KBM-7 (cell line): ENCODE measurements at places on chromosomes 5 and 9.

GRCh38 chr9:69876981-69877380 lies 56.4 kb downstream of the CFAP95 start:
- DNase-seq: no peak

DNA sequence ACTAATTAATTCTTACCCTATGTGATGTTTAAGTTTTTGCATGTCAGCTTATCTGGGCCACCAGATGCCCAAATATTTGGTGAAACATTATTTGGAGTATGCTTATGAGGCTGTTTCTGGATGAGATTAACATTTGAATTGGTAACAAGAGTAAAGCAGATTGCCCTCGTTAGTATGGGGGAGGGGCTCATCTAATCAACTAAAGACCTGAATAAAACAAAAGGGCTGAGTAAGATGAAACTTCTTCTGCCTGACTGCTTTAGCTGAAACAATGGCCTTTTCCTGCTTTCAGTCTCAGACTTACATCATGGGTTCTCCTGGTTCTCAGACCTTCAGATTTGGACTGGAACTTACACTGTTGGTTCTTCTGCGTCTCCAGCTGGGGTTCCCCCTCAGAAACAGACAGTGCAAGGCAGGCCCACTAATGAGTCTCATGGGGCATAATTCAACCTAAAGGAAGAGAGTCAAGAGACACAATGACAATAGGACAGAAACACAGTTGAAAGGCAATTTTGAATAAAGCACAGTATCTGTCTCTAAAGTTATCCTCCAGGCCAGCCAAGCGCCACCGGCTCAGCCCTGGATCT lies 288.4 kb downstream of the CAAP1 start:
- DNase-seq: no peak

- no peak for DNase-seq
Observed at GRCh38 chr5:61482980-61483379, 150.9 kb downstream of the ZSWIM6 start.

DNA sequence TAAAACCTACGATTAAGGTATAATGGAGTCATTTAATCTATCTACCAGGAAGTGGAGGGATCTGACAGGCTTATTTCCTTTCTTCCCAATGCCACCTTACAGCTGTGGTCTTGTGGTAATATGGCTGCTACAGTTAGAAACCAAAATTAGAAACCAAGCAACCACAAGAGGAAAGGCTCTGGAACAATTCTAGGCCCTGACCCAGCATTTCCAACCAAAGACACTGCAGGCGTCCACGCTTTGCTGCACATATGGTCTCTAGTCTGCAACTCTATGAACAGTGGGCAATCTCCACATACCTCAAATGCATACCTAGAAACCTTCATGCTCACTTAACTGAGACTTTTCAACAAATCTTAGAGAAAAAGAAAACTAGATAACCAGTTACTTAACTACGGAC lies 339.1 kb downstream of the NFIB start:
- DNase-seq: peak; percentile 76

- no peak for DNase-seq
Observed at GRCh38 chr5:35331956-35332950, 102.0 kb upstream of the PRLR start.

DNA sequence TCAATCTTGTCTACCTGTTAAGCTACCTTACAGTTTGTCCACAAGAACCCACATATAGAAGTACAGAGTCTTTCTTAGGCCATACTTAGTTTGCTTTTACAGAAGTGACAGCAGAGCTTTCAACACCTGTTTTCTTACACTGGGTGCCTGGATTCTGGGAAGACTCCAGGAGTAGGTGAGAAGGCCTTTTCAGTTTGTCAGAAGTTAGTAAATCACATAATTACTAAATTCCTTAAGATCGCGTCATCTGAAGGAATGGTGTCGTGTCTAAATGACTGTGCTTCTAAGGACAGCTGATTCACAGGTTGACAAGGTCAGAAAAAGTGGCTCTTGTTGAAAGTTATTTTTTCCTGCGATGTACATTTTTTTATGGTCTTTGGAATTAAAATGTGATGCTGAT lies 97.0 kb upstream of the FAM120A start:
- DNase-seq: no peak

- no peak for DNase-seq
Observed at GRCh38 chr5:129746876-129747275, 1.0 kb upstream of the MINAR2 start.

DNA sequence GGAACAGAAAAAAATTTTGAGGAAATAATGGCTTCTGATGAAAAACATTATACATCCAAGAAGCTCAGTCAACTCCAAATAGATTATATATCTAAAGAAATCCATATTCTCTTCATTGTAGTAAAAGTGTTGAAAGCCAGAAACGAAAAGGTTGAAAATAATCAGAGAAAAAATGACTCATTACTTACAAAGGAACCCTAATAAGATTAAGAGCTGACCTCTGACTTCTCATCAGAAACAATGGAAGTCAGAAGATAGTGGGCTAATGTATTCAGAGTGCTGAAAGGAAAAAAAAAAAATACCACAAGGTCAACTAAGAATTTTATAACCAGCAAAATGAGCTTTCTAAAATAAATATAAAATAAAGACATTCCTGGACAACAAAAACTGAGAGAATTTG lies 60.0 kb downstream of the HSD17B4 start:
- no peak for DNase-seq

DNA sequence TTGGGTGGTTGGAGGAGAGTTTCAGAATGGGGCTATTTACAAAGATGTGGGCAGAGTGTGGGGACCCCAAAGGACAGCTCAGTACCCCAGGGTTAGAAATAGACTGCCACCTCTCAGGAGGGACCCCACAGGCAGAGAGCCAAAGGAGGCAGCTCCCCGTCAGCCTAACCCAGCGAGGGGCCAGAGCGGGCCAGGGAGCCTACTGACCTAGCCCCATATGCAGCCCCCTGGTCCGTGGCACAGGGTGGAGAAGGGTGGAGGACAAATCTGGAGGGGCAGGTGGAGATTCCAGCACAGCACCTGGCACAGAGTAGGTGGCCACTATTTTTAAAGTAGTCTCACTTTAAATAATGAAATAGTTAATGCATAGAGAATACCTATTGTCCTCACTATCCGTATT lies 67.2 kb upstream of the ANGPTL2 start:
- DNase-seq: no peak

- DNase-seq: peak; percentile 75
Observed at GRCh38 chr5:177446200-177447065, at the start of gene PRR7. Gene PRR7 (plus strand): TSS chr5:177446814. CDS start chr5:177455068, 8,254 bp downstream.

DNA sequence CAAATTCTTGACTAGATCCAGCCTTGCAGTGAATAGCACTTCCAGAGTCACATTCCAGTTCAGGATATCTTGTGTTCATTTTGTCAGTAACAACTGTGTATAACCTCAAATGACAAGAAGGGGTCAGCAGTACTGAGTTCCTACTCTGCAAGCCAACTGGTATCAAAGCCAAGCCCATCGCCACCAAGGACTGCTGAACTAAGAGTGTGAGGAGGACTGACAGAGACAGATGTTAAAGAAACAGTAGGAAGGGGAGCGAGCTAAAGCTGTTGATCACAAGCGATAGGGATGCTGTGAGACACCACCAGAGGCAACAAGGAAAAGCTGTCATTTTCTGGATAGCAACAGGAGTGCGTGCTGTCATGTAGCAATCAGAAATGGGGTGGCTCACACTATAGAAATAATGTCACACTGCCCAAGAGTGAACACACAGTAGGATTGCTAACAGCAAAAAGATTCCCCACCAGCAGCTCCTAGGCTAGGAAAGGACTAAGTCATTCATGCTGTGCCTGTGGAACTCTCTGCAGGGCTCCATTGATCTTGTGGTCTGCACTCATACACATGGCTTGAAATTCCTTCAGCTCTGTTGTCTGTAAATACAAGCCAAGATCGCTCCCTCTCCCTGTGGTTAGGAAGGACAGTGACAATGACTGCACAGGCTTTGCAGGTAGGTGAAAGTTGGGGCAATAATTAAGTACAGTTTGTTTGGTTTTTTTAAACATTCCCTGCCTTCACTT lies 658.6 kb downstream of the NR2F1-AS1 start:
- no peak for DNase-seq

- no peak for DNase-seq
Observed at GRCh38 chr9:94993821-94994165, 267.3 kb downstream of the AOPEP start.

DNA sequence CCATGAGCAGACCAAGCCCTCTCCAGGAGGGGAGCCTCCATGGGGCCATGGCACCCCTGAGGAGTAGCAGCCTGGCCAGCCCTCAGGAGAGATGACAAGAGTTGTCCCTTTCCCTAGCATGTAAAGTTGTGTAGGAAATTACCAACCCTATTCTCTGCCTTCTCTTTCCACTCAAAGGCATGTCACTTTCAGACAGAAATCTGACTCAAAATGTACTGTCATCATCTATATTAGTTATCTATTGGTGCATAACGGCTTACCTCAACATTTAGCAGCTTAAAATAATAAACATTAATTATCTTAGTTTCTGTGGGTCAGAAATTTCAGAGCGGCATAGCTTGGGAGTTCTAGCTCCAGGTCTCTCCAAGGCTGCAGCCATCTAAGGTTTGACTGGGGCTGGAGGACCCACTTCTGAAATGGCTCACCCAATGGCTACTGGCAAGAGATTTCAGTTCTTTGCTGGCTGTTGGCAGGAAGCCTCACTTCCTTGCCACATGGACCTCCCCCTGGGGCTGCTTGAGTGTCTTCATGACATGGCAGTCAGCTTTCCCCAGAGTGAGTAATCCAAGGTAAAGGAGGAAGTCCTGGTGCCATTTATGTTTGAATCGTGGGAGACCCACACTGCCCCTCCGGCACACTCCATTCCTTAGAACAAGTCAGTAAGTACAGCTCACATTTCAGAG lies 632.3 kb downstream of the CCDC171 start:
- no peak for DNase-seq

- DNase-seq: no peak
Observed at GRCh38 chr5:36755920-36756488, 120.6 kb upstream of the NIPBL start.

- no peak for DNase-seq
Observed at GRCh38 chr5:73436535-73437100, 12.0 kb downstream of the FOXD1 start.

GRCh38 chr5:33937707-33938506 lies 1.7 kb downstream of the RXFP3 start:
- DNase-seq: no peak

DNA sequence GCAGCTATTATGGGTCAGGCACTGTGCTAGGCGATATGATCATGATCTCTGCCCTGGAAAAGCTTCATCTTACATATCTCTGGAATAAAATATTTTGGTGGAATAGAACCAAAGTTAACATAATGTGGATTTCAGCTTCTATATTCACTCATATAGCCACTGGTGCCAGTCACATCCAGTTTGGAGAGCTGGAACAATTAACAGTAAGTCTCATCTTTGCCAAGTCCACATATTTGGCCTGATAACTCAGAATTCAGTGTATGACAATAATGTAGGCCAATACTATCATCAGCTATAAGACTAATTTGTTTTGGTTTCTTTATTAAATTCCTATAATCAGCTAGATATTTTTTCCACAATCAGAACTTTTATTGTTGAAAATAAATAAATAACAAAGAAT lies 5.9 kb upstream of the FAM13B start:
- no peak for DNase-seq

- no peak for DNase-seq
Observed at GRCh38 chr9:26504057-26504456, 388.5 kb downstream of the CAAP1 start.

DNA sequence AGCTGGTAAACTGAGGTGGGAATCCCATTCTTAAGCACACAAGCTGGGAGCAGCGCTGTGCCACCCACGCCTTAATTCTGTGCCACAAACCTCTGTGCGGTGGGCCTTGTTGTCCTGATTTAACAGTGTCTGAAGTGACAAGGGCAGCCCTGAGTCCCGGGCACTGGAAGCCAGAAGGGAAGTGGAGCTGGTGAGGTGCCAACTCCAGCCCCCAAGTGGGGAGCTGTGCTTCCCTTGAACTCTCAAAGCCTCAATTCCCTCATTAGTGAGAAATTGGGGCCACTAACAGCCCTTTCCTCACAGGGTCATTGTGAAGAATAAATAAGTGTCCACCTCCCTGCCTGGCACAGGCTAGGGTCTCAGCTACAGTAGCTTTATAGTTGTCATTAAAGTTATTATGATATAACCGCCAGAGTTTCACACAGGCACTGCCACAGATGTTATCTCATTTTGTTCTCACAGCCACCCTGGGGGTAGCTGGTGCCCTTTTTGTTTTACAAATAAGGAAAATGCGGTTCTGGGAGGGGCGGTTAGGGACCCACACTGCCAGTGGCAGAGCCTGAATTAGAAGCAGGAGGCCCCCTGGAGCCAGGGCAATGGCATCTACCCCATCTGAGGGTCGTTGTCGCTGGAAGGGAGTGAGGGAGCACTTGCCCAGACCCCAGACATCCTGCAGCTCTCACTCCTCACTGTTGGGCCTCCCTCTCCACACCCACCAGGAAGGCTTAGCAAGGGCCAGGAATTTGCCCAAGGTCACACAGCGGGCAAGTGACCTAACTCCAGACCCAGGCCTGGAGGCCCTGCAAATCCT lies 2.1 kb upstream of the TLX3 start:
- DNase-seq: no peak

DNA sequence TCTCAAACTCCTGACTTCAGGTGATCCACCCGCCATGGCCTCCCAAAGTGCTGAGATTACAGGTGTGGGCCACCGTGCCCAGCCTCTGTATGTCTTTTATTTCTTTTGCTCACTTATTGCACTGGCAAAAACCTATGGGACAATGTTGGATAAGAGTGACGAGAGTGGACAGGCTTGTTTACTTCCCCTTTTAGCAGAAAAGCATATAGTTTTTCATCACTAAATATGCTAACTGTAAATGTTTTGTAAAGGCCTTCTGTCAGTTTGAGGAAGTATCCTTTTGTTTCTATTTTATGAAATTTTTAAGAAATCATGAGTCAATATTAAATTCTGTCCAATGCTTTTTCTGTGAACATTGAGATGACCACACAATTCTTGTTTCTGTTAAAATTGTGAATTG lies 103.3 kb downstream of the AUH start:
- peak; percentile 26 for DNase-seq

DNA sequence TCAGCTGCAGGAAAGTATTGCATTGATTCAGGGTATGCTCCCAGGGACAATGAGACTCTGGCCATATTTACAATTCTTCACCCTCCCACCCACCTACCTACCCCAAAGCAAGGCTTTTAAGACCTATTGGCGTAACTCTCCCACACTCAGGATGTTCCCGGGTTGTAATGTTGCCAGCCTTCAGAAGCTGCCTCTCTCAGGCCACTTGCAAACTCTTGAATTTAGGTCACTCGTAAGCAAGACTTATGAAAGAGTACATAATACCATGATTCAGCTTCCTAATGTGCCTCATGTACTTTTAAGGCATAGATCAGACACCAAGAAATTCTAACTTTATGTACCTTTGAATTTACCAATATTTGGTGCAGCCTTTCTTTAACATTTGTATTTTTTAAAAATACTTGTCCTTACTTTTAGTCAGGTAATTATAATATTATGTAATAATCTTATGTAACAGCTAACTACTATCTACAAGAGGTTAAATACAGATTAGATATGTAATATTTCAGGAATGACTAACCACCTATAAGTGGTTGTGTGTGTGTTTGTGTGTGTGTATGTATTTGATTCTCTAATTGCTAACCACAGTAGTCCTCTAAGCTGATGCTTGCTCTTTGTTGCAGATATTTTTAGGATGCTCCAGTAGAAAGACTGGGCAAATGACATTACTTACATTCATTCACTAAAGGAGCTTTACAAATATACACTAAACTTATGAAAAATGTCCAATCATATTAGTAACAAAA lies 630.5 kb upstream of the MEF2C start:
- no peak for DNase-seq
